ENCODE measurements at places on chromosomes 4 and X.

GRCh38 chrX:40201329-40201885 is 103.6 kb upstream of the BCOR start:
- DNase-seq: no peak

DNA sequence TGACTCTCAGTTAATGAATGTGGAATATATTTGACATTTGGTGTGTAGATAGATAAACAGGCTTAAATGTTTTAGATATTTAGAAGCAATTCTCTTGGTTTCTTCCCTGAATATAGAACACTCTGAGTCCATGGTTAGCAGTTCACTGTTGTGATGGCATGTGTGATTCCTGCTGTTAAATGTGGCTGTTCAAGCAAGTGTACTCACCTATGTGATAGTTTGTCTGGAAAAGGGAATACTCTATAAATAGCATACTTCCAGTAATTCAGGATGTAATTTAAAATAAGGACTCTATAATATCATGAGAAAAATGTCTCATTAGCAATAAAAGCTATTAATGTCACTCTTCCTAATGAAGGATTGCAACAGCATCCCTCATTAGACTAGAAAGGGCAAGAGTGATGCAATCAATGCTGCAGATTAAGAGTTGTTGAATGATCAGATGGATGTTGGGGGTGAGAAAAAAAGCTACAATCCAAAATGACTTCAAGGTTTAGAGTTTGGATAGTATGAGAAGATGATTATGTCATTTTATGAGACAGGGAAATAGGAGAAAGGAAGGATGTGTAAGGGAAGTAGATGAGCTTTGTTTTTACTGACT is 201.8 kb upstream of the WDFY3 start:
- no peak for DNase-seq

- DNase-seq: no peak
Observed at GRCh38 chr4:142984871-142985585, 138.9 kb upstream of the INPP4B start.

DNA sequence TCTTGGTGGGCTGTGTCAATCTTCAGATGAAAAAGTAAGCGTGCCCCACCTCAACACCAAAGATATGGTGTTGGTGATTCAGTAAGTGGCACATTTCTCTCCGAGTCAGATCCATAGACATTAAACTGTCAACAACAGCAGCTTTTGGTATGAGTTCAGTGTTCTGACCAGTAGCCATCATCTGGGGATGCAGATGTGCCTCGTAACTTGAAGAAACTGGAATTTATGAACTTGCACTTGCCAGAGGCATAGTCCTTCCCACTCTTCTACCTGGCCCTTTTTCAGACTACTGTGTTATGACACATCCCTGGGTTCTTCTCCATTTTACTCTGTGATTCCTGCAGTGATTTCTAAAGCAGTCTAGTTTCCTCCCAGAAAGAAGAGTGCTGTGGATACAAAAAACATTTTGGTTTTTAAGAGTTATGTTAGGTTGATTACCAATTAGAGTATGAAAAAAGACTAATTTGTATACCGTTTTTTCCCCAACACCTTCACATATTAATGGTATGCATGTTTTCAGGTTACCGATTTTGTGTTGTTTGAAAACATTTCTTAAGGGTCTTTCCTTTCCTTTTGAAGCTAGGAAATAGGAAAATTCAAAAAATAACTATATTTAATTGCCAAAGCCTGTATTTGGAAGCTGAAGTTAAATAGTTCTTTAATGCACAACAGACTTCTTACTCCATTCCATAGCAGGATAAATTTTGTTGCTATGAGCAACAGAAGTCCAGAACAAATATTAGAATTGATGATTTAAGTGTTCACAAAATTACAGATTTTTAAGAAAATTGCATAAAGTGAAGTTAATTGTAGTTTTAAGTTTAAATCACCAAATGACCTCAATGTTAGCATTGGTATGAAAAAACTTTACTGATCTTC is 39.3 kb downstream of the NUDT6 start:
- no peak for DNase-seq

- no peak for DNase-seq
Observed at GRCh38 chrX:17613979-17614588, 123.2 kb upstream of the SCML1 start.

Measured in activated CD4-positive, alpha-beta T cell treated with anti-CD3 and anti-CD28 coated beads, Interleukin-2, amount 50 U/mL, for 1 hour (primary cell).